HFF-Myc (cell line): ENCODE measurements at places on chromosomes 3 and 15.

DNA sequence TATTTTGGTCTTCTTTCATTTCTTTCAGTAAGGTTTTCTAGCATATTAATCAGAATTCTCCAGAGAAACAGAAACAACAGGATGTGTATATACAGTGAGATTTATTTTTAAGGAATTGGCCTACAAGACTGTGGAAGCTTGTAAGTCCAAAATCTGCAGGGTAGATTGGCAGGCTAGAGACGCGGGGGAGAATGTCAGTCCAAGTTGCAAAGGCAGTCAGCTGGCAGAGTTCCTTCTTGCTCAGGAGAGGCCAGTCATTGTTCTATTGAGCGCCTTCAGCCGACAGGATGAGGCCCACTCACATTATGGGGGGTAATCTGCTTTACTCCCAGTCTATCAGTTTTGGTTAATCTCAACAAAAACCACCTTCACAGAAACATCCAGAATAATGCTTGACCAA is 133.4 kb upstream of the UBE3A start:
- no peak for DNase-seq

DNA sequence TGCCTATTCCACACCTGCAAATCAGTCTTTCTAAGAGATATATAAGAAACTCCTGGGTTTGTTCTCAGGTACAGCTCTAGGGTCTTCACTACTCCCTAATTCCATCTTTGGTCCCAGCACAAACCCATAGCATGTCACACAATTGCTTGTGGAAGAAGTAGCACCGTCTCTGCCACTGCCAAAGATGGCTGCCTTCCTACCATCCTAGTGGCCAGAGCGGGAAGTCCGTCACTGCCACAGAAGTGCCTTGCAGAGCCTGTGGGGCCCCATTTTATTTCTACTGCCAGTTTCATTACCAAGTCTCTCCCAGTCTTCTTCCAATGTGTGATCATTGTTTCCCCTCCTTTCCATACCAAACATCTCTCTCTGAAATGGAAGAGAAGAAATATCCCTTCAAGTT is 107.6 kb downstream of the CD47 start:
- DNase-seq: no peak

DNA sequence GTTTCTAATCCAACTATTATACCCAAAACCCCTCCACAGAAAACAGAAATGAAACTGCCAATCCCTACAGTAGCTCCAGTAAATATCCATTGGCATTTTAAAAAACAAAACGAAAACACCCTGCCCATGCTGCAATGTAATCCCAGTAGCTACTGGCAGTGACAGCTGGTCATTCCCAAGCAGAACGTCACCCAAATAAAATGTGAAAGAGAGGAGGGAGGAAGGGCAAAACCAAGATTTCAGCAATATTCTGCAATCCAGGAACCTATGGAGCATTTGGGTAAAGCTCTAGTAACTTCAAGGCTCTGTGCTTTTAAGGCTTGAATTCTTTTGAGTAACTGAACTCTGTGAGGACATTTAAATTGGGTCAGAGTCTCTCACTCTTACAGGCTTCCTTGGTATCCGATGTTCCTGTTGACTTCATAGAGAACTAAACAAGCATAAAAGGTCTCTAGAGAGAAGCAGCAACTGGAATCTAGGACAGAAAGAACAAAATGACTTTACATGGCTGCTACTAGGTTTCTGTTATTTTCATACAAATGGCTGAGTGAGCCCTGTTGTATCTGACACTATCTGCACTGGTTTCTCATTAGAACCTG is 136.2 kb downstream of the TNIK start:
- DNase-seq: no peak

DNA sequence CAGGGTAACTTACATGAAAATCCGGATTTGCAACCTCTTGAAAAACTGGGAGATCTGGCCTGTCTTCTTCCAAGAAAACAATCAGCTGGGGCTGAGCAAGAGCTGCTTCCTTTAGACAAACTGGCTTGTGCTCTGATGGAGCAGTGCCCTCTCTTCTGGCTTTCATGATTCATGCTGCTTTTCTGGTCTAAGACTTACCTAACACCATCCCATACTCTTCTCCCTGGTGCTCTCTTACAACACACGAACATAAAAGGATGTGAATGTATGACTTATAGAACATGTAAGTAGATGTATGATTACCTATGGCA is 9.9 kb downstream of the TJP1 start:
- no peak for DNase-seq

- no peak for DNase-seq
These were observed 433 bp upstream of the MITF start for GRCh38 chr3:69738859-69739203.

GRCh38 chr3:127532561-127533203 is 57.9 kb downstream of the TPRA1 start:
- DNase-seq: no peak

DNA sequence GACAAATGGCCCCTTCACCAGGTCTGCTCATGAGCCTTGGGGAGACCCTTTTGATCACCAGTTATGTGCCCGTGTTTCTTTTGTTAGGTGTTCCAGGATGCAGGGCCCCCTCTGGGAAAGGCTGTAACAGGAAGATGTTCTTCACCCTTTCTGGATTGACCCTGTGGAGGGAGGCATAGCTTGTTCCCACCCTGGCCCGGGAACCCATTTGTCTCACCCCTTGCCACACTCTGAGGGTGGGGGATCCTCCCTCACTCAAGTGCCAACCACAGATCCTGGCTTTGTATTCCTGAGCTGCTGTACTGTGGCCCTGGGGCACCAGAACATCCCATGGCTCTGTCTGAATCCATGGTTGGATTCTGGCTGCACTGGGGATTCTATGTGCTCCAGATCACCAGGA is 18.9 kb downstream of the IL16 start:
- no peak for DNase-seq

DNA sequence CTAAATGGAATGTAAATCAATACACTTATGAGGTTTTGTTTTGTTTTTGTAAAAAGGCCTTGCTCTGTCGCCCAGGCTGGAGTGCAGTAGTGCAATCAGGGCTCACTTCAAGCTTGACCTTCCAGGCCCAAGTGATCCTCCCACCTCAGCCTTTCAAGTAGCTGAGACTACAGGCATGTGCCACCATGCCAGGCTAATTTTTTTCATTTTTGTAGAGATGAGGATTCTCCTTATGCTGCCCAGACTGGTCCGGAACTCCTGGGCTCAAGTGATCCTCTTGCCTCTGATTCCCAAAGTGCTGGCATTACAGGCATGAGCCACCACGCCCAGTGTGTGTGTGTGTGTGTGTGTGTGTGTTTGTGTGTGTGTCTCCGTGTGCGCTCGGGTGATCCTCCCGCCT is 1.3 kb upstream of the TRIP4 start:
- DNase-seq: no peak

DNA sequence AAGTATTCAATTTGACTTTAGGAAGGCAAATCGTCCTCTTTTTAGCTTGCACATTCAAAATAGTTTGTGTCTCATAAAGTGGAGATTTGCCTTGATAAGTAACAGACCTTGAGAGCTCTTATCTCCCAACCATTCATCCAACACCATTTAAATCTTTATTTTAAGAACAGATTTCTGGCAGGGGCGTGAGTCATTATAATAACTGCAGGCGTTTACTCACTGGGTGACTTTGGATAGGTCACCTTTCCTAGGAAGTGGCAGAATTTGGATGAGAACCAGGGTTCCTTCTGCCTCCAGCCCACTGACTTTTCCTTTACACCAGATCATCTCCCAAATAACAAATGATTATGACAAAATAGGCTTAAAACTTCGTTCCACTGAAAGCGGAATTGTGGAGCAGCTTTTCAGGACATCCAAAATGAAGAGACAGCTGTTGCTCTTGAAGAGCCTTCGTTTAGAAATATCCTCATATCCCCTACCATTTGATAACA is 5.0 kb downstream of the LMCD1 start:
- DNase-seq: no peak

DNA sequence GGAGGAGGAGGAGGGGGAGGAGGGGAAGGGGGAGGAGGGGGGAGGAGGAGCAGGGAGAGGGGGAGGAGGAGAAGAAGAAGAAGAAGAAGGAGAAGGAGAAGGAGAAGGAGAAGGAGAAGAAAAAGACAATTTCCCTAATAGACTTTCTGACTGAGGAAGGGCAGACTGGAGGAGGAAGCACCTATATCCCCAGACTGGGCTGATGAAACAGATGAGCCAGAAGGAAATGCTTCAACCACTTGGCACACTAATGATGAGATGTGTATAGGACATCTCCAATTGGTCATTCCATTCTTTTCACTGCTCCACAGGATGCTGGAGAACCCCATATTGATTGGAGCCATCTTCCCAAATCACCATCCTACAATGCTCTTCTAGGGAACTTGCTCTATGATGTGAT is 69.9 kb downstream of the LYZL4 start:
- no peak for DNase-seq

GRCh38 chr3:126131881-126132750 is 48.2 kb upstream of the SLC41A3 start:
- DNase-seq: no peak

- no peak for DNase-seq
These were observed 131.3 kb upstream of the SNRPN start for GRCh38 chr15:24823473-24823872.

DNA sequence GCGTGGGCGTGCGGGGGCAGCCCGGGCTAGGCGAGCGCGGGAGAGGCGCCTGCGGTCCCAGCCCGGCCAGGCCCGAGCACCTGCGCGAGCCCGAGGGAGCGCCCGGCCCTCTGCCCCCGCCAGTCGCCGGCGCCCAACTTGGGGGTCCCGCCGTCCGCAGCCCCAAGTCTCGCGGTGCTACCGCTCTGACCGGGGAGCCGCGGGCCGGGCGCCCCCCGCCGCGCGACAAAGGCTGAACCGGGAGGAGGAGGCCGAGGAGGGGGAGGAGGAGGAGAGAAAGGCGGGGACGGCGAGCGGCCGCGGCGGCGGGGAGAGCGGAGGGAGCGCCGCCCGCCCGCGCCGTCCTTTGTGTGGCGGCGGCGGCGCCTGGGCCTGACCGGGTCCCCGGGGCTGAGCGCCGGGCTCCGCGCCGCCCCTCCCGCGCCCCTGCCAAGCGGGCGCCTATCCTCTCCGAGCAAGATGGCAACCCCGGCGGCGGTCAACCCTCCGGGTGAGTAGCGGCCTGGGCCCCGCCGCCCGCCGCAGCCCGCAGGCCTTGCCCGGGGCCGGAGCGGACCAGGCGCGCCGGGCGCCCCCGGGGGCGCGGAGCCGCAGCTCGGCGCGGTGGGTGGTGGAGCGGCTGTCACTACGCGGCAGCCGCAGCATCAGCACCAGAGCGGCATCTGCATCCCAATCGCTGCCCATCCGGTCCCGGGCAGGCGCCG is at the start of gene ARNT2:
Gene ARNT2 (plus strand): TSS at position 326 of the 704 bp plus-strand sequence. CDS start 134 bp downstream, at position 460.
- DNase-seq: no peak

DNA sequence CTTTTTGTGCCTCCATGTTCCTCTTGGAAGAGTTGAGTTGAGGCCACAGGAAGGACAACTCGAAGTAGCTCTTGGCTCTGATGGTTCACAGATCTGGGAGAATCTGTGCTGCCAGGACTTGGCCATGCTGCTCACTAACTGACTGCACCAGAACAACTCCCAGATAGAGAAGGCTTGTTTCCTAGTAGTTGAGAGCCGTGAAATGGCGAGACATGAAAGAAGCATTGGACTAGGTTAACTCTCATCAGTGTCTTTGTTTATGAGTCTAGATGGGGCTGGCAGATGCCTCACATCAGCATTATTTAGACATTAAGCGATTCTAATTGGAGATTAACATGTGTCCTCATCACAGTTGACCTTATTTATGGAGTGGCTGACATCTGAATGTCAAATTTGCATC is 92.9 kb upstream of the AGBL1 start:
- no peak for DNase-seq

GRCh38 chr3:15796771-15797641 is 773 bp downstream of the ANKRD28 start:
- DNase-seq: peak; percentile 56

- no peak for DNase-seq
These were observed 16.5 kb downstream of the TBC1D23 start for GRCh38 chr3:100277255-100277800.

- no peak for DNase-seq
These were observed 37.0 kb upstream of the CASR start for GRCh38 chr3:122146466-122146865.

- no peak for DNase-seq
These were observed 1.4 kb downstream of the SEC61A1 start for GRCh38 chr3:128053614-128054013.

GRCh38 chr3:60125686-60126085 is 1075.9 kb upstream of the CFAP20DC start:
- no peak for DNase-seq

DNA sequence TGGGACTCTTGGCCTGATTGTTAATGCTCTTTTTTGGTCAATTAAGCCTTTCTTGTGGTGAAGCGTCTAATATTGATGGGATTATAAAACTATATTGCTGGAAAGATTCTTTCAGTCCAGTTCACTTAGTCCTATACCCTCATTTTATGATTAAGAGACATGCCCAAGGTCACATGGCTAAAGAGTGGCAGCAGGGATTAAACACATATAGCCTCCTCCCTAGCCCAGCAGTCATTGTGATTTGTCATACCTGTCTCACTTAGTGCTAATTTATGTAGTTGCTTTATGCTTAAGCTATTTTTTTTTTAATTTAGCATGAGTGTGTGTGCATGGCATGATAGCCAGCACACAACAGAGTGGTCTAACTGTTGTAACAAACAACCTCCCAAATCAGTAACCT is 9.5 kb downstream of the PARP14 start:
- no peak for DNase-seq

- DNase-seq: no peak
These were observed 3.6 kb upstream of the GLCE start for GRCh38 chr15:69156736-69157381.
